SHP77 treated with DMSO at 0.1 percent for 48 hours (cell line): ENCODE measurements at places on chromosomes 6 and 20.

- no peak for DNase-seq
These were observed at the start of gene ADTRP for GRCh38 chr6:11778648-11779328. Gene ADTRP (minus strand): TSS chr6:11778803. CDS start chr6:11778759, 44 bp downstream.

DNA sequence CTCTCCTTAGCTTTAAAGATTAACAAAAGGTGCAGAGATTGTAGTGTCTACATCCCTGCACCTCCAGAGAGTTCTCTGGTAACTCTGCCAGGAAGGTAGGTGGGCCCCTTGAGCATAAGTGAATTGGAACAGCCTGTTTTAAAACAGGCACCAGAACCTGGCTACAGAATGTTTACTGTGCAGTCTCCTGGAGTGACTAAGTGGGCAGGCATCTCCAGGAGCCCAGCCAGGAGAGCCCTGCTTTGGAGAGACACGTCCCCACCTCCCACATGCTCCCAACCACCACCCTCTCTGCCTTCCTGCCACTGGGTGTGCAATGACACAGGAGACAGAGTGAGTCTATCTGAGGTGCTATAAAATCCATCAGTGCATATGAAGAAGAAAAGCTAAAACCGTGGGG is 110.3 kb upstream of the EYA4 start:
- no peak for DNase-seq

GRCh38 chr6:109241199-109241598 is 141.1 kb downstream of the CD164 start:
- DNase-seq: no peak

- DNase-seq: no peak
These were observed 31.5 kb upstream of the COL10A1 start for GRCh38 chr6:116157391-116157790.

GRCh38 chr6:56050530-56051201 is 175.3 kb upstream of the BMP5 start:
- DNase-seq: no peak

DNA sequence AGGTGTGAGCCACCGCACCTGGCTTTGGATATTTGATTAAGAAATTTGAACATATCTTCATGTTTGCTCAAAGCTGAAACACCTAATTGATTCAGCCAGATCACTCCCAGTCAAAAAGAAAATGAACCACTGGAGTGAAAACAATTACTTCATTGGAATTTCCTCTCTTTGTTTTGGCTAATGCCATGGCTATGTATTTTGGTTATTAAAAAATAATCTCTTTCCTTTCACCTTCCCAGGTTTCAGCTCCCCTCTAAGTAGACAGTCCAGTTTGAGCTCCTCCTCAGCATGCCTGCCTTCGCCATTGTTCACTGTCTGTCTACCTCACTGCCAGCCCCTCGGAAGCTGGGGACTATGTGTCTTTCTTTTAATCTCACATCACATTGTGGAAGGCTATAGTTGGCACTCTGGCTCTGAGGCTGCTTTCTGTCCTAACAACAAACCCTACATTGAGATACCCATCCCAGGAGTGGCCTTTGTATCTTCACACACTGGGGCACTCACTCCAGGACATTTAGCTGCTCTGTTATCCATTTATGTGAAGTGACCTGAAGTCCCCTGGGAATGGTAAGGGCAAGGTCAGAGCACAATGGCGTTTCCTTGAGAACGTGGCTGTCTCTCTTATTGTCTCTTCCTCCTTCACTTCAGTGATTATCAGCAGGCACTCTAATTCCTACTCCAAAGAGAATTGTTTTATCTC is 764.0 kb upstream of the CITED2 start:
- no peak for DNase-seq

- no peak for DNase-seq
These were observed 40.4 kb upstream of the CST7 start for GRCh38 chr20:24908642-24909041.

GRCh38 chr6:69422475-69422874 is 374.3 kb downstream of the LMBRD1 start:
- DNase-seq: no peak
